ENCODE measurements at places on chromosomes 7 and 10.

GRCh38 chr7:776992-777727, 50.1 kb upstream of the PRKAR1B start:
- DNase-seq: no peak

DNA sequence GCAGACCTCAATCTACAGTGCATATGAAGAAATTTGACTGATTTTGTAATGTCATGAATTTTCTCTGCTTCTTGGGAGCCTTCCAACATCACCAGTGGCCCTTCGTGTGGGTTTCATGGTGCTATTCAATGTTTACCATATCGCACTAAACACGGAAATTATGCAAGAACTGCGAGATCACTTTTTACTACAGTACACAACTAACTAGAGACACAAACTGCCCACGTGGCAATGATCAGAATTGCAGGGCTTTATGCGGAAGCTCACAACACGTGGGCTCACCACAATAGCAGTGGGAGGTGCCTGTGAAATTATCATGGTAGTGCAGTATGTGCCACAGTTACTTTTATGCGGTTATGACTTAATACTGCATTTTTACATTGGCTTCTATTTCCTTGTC, 449.7 kb upstream of the KLF6 start:
- no peak for DNase-seq

GRCh38 chr10:121654021-121654545, 55.8 kb upstream of the FGFR2 start:
- DNase-seq: no peak

DNA sequence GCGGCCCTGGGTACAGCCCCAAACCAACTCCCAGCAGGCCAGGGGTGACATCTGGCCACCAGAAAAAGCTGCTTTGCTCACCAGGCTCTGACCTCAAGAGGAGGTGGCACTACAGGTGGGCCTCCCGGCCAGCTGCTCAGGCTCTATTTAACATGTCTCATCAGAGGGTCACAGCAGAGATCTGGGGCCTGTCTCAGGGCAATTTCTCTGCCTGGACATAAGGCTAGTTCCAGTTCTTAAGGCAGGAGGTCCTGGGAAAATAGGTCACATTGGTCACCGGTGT, 88.6 kb downstream of the GFRA1 start:
- no peak for DNase-seq

- no peak for DNase-seq
Observed at GRCh38 chr7:86123476-86123875, 520.2 kb upstream of the GRM3 start.

DNA sequence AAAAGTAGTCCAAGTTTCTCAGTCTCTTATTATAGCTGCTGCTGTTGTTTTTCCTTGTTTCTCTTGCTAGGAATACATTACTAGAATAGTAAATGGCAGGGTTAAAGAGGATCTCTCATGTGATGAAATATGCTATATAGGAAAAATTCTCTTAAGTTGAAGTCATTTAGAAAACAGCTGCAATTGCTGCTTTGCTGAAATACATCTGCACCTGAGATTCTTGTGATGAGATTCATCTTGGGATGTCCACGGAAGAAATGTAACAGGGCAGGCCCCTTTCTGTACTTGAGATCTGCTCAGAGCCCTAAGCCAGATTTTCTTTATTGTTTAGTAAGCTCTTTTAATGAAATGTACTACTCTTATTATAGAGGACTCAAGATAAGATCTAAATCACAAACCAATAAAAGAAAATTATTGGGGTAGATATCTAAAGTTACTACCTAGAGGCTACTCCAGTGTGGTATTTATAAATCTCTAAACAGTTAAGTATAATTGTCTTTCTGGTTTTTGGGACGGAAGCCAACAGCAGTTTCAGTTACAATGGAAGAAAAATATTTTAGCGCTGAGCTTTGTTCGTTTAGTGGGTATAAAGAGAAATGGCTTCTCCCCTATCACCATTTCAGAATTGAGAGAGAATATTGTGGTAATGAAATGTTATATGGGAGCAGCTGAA, 701.5 kb downstream of the KCNMA1 start:
- no peak for DNase-seq

GRCh38 chr10:130750441-130750840, 561.1 kb downstream of the TCERG1L start:
- no peak for DNase-seq
